ENCODE measurements at places on chromosomes 3 and 15. TPM values are rescaled to one million over a fixed set of nuclear protein-coding genes. Genes with fewer than 3 reads are reported as not detected.
A peak's percentile ranks its signal among the peaks of the same experiment; 100 is the strongest.

- DNase-seq: no peak
These were observed 245.1 kb upstream of the NAALADL2 start for GRCh38 chr3:174614036-174614435.

DNA sequence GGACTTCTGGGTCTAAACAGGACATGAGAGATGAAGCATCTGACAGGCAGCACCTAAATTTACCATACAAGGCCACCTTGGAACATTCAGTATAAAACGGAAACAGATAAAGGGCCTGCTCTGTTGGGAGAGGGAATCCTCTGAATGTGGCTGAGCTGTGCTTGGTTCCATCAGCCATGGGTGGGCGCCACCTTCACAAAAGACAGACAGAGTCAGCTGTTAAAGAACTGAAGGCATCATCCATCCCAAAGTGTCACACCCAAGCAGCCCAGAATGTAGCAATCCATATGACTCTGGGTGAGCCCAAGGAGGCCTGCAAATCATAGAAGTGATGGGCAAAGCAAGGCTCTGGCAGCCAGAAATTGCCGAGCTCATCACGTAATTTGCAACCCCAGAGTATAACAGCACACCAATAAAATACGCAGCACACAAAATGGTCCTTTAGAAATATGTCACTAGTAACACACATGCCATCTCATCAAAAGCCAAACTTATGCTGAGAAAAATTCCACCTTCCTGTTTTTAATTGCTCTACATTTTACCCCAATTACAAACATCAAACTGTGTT is 24.8 kb upstream of the RBP1 start:
- no peak for DNase-seq

DNA sequence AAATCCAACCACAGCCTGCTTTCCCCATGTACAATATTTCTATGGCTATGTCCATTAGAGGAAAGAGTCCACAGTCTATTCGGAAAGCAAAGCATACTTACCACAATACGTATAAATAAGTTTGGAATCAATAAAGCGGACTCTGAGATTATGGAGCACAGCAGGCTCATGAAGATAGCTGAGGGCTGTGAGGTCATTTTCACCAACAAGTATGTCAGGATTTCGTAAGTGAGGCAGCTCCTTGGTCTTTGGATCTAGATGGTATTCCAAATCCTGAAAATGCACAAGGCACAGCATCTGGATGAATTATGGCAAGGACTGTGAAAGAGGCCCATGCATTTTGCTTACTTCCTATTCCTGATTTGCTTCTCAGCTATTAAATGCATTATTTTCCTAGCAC is 100.4 kb downstream of the MYO5A start:
- DNase-seq: no peak

DNA sequence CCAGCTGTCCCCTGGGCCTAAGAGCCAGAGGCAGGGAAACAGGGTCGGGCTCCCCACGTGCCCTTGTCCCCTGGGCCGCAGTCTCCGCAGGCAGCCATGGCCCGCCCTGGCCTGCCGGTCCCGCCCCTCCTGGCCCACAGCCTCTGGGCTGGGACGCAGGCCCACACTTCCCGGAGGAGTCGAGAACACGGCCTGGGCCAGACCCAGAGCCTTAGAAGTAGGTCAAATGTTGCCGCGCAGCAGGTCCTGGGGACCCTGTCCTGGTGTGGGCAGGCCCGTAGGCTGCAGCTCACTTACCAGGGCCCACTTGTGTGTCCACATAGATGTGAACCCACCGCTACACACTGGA is 4.3 kb upstream of the MYL3 start:
- DNase-seq: peak; percentile 52

- no peak for DNase-seq
These were observed 56.1 kb downstream of the WNT5A start for GRCh38 chr3:55431041-55431440.

DNA sequence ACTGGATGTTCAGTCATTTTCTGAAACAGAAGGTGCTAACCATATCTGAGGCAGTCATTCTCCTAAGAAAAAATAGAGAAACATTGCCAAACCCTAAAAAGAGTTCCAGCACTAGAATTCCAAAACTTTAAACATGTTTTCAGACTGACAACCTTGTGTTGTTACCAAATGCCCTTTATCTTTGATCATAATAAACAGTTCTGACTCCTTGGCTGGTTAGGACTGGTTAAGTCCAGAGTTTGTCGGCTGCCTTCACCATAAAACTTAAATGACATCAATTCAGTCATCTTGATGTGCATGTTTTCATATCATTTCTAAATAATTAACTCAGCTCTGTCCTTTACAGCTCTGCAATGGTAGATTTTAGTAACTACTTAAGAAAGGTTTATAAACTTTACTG is 68.0 kb downstream of the COL8A1 start:
- no peak for DNase-seq

DNA sequence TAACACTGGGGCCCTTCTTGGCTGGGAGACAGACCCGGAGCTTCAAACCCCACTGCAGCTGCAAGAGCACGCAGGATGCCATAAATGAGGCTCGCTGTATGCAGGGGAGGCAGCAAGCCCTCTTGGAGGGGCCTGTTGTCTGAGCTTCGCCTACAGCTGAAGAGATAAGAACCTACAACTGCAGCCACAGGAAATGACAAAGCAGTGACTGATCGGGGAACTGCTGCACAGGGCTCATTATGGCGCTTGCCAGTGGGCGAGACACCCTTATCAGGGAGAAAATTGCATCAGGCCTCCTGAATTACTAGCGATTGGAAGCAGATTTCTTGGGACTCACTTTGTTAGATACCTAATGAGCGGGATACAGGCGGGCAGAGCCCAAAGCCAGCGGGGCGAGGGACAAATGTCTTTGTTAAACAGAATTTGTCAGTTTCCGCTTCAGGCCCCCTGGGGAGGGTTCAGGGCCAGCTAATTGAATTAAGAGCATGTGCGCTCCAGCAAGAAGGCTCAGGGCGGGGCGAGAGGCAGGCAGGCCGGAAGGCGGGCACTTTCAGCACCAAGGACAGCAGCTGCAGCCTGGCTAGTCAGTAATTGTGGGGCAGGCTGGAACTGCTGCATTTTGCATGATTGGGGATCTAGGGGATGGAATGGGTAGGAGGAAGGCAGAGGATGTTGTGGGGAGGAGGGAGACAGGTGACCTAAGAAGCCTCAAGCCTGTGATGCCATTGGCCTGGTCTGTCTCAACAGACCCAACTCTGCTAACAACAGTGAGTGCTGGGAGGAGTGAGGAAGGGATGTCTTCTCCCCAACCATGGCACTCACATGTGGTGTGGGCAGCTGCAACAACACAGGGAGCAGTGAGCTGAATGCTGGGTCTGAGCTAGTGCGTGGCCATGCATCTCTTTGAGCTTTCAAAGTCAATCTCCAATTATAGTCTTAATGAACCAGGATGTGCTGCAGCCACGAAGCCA is 55.3 kb downstream of the CCDC33 start:
- DNase-seq: peak; percentile 72

PKM gene
- 3,839 TPM for total RNA-seq

FOXP1 gene
- total RNA-seq: 14.4 TPM

ADCY5 gene
- total RNA-seq: not detected

Measured in MG63 (cell line).